Fibroblast of skin of left quadriceps (primary cell): ENCODE measurements at places on chromosomes 5 and 9.
A peak's percentile ranks its signal among the peaks of the same experiment; 100 is the strongest.

DNA sequence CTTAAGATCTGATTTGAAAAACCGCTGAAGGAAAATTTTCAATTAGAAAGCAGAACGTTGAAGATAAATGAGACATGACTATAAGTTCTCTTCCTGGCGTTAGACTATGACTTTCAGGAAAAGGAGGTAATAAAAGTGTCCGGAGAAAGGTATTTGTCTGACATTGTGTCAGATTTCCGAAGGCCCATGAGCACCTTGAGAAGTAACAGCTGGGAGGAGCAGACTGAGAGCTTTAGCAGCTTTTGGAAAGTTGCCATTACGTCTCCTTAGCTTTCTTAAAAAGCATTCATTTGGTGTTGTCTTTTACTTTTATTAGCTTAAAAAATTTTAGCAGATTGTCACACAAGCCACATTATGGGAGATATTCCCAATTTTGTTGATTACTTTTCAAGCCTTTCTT is 363.5 kb downstream of the NDUFS4 start:
- no peak for DNase-seq

DNA sequence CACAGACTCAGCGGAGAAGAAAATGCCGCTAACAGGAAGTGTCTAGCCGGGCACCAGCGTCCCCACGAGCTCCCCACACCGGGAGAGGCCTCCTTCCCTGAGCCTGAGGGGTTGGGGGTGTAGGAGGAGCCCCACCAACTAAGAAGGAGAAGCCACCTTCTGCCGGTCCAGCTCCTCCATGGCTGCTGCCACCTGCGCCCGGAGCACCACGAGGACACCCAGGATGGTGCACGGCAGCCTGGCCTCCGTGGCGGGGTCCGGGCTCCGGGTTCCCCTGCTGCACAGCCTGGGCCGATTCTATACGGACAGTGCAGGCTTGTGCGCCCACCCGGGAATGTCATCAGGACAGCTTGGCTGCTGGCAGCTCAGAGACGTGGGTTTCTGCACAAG is 297 bp downstream of the LCN8 start:
- DNase-seq, result no peak

DNA sequence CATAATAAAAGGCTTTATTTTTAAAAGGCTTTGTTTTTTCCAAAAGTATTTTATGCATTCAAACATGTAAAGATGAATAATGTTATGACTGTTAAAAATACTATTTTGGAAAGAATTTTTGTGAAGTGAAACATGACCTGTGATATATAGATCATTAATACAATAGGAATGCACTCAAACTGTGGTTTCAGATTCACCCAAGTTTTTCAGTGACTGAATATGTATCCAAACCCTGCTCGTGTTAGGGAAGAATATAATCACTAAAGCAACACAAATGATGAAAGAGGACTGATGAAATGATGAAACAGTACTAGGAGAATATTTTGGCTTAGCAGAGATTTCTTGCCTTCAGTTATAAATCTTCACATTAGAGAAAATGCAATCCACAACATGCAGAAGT is 278.0 kb downstream of the ADAMTS6 start:
- peak; percentile 95 for DNase-seq

DNA sequence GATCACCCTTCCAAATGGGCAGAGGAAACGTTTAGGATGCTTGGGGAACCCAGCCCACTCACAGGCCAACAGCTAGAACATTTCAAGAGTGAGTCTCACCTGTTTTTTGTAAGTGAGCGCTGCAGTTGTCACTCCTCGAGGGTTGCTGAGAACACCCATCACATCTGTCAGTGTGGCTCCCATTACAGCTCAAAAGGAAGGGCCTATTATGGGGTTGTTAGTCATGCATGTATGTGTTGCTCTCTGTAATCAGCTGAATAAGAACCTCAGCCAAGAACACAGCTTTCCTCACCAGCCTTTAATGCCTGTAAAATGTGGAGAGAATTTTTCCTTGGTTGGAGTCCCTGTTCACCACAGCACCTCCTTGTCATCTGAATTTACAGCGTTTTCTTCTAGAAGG is 196.3 kb upstream of the KLF4 start:
- no peak for DNase-seq

GRCh38 chr9:127496974-127497373 is 45.7 kb downstream of the LRSAM1 start:
- no peak for DNase-seq

DNA sequence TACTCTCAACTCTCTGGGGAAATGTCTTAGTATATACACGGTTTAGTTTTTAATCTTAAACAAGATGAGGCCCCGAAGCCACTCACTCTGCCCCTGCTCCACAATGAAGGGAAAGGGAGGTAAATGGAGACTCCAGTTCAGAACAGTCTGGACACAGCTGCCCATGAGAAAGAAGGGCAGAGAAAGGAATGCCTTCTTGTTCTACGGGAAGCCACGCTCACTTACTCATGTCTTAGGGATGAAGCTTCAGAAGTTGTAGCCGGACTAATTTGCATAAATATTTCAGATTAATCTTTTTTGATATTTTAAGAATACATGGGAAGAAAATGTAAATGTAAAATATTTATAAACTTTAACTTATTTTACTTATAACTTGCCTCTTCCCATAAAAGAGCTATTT is 94.0 kb downstream of the COL23A1 start:
- no peak for DNase-seq

GRCh38 chr5:148708854-148709253 is 54.5 kb upstream of the HTR4 start:
- no peak for DNase-seq

DNA sequence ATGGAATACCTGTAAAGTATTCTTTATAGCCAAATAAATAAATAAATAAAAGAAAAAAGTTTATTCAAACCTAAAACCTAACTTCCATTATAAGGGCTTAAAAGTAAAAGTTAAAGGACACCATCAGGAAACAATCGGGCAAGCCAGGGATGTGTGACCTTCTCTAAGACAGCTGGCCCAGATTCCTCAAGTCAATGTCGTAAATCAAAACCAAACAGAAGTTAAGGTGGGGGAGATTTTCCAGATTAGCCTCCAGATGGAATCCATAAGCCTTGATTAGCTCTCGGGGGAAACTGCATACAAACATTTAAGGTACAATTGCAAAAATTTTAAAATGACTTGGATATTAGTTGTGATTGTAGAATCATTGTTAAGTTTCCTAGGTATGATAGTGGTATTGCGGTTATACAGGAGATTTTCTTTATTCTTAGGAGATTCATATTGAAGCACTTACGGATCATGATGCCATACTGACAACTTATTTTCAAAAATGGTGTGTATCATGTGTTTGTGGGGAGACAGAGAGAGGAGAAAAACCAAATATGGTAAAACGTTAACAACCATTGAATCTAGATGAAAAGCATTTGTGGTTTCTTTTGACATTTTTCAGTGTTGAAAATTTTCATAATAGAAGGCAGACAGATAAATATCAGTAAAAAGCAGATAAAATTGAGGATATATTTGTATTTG is 21.5 kb upstream of the MGAT1 start:
- DNase-seq, result no peak

DNA sequence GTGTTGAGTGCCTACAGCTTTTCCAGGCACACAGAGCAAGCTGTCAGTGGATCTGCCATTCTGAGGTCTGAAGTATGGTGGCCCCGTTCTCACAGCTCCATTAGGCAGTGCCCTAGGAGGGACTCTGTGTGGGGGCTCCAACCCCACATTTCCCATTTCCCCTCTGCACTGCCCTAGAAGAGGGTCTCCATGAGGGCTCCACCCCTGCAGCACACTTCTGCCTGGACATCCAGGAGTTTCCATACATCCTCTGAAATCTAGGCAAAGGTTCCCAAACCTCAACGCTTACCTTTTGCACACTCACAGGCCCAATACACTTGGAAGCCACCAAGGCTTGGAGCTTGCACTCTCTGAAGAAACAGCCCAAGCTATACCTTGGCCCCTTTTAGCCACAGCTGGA is 131.3 kb downstream of the DEPDC1B start:
- DNase-seq, result no peak

GRCh38 chr5:79567926-79568549 is 44.2 kb upstream of the TENT2 start:
- no peak for DNase-seq

DNA sequence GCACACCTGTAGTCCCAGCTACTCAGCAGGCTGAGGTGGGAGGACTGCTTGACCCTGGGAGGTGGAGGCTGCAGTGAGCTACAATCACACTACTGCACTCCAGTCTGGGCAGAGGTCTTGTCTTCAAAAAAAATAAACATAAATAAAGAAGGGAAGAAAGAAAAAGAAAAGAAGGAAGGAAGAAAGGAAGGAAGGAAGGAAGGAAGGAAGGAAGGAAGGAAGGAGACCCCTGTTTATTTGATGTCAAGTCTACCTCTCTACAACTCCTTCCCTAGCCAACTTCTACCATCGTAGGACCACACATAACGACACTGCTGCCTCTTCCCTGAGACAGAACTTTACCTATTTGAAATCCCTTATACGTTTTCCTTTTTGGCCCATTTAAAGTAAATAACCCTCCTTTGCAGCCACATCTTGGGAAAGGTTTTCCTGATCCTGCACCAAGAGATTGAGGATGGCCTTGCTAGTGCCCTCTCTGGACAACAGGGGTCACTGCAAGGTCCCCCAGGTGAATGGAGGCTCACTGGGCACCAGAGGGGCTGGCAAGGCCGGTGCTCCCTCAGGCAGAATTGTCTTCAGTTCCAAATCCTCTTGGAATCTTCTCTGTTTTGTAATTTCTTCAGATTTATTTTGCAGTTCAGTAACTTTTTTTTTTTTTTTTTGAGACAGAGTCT is 10.5 kb downstream of the RPS14 start:
- no peak for DNase-seq

DNA sequence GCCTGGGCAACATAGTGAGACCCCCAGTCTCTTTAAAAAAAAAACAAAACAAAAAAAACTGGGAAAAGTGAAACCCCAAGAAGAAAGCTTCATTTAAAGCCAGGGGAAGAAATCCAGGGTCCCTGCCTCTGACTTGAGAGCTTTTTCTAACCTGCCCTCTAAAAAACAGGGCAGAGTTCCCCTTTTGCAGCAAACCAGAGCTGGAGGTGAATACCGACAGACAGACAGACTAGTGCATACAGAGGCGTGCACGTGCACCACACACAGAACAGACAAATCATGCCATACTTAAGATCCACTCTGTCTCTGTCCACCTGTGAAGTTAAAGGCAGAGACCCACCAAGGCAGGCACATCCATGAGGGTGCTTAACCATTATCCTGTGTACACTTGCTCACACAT is 11.7 kb upstream of the AQP3 start:
- no peak for DNase-seq

DNA sequence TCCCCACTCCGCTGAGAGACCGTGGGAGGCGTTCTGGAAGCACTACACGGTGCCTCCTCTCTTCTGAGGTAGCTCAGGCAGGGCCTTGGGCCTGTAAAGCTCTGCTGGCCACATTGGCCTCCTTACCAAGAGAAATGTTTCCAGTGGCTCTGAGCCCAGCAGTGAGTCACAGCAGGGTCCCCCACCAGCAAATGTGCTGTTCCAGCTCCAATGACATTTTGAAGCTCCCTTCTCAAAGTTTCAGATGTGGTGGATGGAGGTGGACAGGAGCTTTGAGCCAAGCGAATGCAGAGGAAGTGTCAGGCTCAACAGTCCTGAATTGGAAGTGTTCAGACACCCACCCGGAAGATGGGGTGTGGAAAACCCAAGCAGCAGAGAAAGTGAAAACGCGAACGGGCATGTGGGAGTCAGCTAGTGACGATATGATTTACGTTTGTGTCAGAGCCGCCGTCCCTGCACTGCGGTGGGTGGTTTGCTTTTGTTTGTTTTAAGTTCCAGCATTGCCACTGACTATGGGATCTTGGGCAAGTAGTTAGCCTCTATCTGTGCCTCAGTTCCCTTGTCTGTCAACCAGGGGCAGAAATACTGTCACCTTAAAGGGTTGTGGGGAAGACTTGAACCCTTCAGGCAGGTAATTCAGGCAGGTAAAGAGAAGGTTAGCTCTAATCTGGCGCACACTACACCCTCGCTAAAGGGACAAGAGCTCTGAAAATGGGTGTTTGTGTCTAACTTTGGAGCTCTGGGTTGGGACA is 38.2 kb downstream of the C5orf15 start:
- DNase-seq, result peak; percentile 17

DNA sequence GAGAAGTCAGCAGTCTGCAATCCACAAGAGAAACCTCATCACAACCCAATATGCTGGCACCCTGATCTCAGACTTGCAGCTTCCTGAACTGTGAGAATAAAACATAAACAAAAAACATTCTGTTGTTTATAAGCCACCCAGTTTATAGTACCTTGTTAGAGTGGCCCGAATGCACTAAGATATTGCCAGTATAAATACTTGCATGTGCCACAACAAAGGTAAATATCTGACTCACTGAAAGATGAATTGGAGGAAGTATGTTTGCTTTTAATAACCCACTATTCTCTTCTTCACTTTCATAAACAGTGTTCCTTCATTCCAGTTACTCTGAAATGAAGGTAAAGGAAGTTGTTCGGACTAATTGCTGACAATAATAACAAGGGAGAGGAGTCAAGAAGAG is 1163.4 kb upstream of the CDH6 start:
- DNase-seq, result no peak

DNA sequence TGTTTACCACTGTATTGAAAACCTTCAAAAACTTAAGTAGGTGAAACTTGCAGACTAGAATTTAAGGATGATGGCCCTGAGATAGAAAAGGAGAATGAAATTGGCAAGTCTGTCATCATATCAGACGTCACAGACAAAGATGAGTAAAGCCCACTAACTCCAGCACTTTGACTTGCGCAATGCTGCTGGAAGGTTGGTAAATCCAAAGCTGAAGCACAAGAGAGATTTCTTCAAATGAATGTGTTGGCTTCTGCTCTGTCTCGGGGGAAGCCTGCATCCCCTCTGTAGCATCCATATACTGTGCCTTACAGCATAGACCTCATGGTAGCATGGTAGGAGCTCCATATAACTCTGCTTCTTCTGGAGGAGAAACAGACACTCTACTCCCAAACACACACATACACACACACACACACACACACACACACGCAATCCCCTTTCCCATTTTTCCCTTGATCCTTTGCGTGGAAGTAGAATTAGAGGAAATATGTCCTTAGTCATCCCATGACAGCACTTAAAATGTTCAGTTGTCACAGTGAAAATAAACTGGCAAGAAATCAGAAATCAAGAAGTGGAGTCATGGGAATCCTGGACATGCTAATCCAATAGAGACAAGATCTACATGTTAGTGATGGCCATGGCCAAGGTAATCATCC is 241.5 kb downstream of the NR3C1 start:
- DNase-seq, result peak; percentile 68

GRCh38 chr9:86022687-86023266 is 76.6 kb downstream of the GOLM1 start:
- DNase-seq, result no peak

GRCh38 chr5:139689631-139690063 is 41.5 kb downstream of the CXXC5 start:
- no peak for DNase-seq
